Substantia nigra (tissue), 51 donors: ENCODE measurements at places on chromosomes 11 and 22.

DNA sequence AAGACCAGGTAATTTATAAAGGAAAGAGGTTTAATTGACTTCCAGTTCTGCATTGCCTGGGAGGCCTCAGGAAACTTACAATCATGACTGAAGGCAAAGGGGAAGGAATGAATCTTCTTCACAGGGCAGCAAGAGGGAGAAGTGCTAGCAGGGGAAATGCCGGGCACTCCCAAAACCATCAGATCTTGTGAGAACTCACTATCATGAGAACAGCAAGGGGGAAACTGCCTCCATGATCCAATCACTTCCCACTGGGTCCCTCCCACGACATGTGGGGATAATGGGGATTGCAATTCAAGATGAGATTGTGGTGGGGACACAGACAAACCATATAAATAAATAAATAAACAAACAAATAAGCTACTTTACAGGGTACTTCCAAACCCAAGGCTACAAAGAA lies 28.8 kb upstream of the EXPH5 start:
- DNase-seq, result no peak

- DNase-seq, result no peak
Observed at GRCh38 chr11:118714816-118715215, 35.4 kb upstream of the TREH start.

DNA sequence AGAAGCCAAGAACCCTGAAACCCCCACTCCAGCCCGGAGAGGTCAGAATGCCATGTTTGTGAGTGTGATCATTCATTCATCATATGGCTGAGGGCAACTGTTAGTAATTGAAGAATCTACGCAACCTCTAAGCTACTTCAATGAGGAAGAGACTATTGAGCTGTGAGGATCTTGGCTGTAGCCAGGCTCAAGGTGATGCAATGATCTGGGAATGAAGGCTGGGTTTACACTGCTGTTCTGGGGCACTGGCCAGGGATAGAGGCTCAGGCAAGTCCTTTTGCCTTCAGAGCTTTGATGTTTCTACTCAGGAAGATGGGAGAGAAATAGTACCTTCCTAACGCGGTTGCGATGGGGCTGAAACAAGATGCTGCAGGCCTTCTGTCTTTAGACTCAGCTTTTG lies 12.9 kb downstream of the CRYBB2 start:
- DNase-seq, result no peak

DNA sequence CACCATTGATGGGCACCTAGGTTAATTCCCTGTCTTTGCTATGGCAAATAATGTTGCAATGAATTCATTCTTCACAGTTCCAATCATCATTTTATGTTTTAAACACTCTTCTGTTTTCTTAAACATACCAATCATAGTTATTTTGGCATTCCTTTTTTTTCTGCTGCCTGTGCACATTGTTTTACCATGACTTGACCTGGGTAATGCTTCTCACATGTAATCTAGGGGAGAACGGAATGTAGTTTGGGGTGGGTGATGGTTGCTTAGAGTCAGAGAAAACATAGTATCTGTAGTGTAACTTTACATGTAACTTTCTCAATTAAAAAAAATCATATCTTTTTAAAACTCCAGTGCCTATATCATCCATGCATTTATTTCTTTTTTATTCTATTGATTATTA lies 1945.3 kb upstream of the RAG2 start:
- DNase-seq, result no peak

DNA sequence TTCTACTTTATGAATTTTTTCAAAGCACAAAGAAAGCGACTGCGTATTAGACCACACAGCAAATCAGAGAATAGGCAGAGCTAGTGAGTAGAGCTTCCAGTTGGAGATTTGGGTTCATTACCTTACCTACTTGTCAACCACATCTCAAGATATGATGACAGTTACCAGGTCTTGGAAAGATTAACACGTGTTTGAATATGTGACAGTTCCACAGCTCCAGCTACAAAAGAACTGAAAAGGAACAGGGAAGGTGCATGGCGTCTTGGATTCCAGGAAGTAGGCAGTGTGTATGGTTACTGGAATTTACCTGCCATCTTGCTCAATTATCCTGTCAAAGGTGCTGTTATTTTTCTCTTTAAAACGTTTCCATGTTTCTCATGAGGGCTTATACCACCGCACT lies 5.3 kb downstream of the TIRAP start:
- no peak for DNase-seq

DNA sequence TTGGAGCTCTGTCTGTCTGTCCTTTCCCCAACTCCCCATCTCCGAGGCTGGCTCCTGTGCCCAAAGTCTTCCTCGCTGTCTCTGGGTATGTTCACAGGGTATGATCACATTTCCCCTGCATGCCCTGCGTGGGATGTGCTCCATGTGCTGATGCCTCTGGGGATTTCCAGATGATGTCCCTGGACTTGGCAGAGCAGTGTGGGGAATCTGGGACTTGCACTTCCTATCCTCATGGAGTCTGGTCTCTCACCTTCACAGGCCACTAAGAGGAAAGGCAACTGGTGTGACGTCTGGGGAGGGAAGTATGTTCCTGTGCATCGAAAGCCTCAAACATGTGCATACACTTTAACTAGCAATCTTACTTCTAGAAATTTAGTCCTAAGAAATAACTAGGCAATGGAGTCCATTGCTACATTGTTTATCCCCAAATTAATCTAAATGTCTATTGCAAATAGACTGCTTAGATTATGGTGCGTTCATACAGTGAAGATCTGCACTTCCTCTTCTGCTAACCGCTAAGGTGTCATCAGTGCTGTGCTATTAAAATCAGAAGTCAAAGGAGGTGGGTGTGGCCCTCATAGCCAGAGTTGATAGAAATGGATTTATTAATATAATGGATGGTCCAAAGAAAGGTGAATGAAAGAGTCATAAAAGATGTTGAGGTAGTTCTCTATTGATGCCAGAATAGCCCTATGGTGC lies 20.8 kb downstream of the TIMP3 start:
- DNase-seq, result no peak

DNA sequence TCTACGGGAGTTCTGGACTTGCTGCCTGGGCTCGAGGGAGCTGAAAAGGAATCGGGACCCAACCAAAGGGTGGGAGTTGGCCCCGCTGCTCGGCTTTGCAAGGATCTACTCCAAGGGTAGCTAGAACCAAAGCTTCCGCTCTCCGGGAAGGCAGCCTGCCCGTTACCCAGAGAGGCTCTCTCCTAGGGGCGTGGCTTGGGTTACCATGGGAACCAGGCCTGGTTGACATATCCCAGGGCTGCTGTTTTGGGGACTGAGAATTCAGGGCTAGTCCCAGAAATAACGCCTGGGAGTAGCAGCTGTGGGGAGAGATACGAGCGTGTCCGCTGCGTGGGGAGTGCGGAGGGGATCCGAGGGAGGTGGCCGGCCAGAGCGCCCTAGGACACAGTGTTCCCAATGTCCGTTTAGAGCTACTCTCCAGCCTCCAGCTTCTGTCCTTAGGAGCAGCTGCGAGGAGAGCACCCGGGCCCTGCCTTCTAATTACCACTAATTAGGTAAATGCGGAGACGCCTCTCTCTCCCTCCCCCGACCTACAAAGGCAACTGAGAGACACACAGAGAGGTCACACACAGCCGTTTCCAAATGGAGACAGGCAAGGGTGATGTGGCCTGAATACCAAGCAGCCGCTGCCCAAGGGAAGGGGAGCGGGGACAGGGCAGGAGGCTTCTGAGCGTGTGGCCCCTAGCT lies 141.6 kb upstream of the CADM1 start:
- peak; percentile 51 for DNase-seq

- no peak for DNase-seq
Observed at GRCh38 chr11:113474362-113475159, 637 bp downstream of the DRD2 start.

DNA sequence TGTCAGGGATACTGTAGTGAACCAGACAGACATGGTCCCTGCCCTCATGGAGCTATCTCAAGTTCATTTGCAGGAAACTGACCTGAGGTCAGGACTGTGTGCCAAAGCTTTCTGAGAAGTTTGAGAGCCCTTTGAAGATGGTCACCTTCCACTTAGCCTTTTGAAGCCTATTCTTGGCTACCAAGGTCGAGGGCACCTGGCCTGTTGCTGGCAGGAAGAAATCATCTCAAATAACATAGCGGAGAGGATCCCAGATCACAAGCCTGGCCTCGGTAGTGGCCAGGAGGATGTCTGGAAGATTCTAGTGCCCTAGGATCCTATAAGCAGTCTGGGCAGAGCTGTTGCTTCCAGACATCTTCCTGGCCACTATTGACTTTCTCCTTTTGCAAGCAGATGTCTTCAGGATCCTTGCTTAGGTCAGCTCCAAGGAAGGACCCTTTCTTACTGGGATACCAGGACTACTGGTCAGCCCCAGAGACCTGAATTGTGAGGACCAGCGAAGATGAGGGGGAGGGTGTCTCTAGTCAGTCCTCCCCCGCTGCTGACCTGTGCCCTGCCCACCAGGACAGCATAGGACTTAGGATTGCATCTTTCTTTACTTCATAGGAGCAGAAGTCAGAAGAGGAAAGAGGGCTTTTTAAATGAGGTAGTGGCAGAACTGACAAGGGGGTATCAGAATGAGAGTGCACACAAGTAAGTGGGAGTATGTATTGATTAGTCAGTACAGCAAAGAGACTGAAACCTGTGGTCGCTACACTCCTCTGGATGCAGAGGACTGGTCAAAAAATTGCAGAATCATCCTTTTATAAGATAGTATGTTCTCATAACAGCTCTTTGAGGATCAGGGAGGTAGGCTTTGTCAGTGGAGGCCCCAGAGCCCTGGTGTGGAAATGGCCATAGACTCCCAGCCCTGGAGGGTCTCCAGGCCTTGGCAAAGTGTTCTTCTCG lies 94.8 kb downstream of the TEAD1 start:
- no peak for DNase-seq

- DNase-seq, result no peak
Observed at GRCh38 chr11:134876226-134876625, 464.2 kb upstream of the B3GAT1 start.

GRCh38 chr22:34604312-34604711 lies 461.6 kb upstream of the ISX start:
- DNase-seq, result no peak

- DNase-seq, result no peak
Observed at GRCh38 chr11:44852952-44853351, 97.7 kb downstream of the TP53I11 start.

DNA sequence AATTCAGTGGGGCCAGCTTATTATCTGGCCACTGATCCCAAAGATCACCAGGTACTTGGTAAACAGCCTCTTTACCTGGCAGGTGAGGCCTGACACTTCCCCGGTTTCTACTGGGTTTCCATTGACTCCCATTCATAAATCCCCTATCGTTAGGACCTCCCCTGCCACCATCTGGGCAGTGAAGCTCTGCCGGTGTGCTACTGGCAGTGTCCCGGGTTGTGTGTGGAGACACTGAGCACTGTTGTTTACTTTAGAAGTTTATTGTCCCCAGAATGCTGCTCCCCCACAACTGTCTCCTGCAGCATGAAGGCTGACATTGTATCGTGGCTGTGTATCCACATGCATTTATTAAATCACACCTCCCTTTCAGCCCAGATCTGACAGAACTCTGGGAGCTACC lies 142.7 kb downstream of the WNT7B start:
- DNase-seq, result no peak

DNA sequence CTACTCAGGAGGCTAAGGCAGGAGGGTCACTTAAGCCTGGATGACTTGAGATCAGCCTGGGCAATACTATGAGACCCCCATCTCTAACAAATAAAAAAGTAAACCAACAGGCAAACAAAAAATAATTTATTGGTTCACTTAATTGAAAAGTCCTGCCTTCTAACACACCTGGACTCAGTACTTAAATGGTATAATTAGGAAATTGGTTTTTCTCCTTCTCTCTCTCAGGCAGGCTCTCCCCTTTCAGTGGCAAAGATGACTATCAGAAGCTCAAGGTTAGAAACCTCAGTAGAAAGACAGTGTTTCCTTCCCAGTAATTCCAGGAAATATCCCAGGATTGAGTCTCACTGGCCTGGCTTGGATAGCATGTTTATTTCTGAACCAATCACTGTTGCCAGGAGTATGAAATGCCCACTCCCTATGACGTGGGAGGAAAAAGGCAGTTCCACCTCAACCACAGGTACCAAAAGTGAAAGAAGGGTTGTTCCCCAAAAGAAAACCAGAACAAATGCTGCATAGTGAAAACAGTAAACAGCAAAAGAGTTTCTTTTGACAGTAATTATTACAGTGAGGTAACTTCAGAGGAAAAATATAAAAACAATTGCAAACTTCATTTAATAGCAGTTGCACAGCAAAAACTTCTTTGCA lies 56.3 kb upstream of the SOX6 start:
- DNase-seq, result no peak

DNA sequence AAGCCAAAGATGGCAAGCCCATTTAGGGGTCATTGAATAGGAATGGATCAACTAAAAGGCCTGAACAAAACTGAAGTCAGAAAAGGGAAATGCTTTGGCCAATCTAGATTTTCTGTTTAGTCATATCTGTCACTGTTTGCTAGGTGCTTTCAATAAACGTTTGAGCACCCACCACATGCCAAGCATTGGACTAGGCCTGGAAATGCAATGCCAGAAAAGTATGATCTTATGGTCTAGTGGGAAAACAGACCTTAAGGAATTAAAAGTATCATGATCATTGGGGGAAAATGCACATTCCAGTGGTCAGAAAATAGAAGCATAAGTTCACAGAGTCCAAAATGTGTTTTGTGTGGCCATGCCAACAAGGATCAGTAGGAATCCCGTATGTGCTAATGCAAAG lies 76.8 kb upstream of the BIRC3 start:
- DNase-seq, result no peak

DNA sequence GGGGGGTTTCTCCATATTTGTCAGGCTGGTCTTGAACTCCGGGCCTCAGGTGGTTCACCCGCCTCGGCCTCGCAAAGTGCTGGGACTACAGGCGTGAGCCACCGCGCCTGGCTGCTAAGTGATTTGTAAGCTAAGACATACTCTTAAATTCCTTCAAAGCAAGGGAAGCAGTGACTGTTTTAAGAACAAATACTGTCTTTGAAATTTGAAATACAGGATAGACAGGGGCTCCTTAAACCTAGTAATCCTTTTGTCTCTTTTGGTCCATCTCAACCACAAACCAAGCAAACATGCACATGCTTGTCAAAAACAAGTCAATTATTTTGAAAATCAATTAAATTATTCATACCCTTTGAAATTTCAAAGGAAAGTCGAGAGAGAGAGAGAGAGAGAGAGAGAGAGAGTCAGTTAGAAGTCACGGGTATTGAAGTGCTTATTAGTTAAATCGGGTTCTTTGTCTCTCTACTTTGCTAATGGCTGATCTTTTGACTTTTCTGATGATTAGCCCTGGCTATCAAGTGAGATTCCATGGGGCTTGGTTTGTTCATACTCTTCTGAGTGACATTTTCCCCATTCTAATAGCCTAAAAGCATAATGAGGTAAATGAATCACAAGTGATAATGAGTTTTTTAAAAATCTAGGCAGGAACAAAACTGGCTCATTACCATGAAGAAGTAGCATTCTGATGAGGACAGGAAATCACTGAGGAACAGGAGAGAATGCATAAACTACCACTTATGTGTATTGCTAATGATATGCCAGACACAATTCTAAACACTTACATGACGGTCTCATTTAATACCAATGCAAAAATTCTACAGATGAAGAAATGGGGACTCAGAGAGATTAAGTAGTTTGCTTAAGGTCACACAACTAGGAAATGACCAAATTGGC lies 48.0 kb downstream of the MCHR1 start:
- DNase-seq, result no peak
